ENCODE measurements at places on chromosomes 12 and 14. TPM values are rescaled to one million over a fixed set of nuclear protein-coding genes. Genes with fewer than 3 reads are reported as not detected.

The KCNA5 gene
- total RNA-seq: not detected

The ASCL1 gene
- total RNA-seq: 0.26 TPM

The ANGEL1 gene
- total RNA-seq: 37.5 TPM

The KRT78 gene
- total RNA-seq: not detected

GRCh38 chr12:34601689-34602088 lies 579.4 kb downstream of the ALG10 start:
- DNase-seq: no peak

DNA sequence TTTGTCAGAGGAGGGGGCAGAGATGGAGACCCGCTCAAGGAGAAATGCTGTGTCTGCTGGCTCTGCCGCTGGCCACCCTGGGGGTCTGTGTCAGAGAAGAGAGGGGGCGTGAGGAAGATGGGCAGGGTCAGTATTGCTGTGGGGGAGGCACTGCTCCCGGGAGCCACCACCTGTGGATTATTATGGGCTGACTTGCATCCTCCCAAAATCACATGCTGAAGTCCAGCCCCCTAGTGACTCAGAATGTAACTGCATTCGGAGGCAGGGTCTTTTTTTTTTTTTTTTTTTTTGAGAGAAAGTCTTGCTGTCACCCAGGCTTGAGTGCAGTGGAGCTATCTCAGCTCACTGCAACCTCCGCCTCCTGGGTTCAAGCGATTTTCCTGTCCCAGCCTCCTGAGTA lies 12.3 kb downstream of the ABCD4 start:
- no peak for DNase-seq

DNA sequence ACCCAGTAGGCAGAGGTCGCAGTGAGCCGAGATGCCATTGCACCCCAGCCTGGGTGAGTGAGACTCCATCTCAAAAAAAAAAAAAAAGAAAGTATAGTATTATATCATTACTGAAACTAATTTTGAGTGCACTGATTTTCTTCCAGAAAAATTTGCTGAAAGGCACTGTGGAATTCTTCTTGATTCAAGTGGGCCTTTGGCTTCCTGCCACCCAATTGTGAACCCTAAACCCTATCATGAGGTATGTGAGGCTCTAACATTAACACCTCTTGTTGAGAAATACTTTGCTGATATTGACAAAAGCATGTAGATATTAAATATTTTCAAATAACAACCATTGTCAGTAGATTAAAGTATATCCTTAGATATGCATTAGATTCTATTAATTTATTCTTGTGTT lies 211.2 kb downstream of the LRRK2 start:
- no peak for DNase-seq

GRCh38 chr12:109020796-109021380 lies at the start of gene SVOP:
TSS of gene SVOP (minus strand) at chr12:109021068. CDS start at chr12:109020868, 200 bp downstream.
- peak; percentile 85 for DNase-seq

GRCh38 chr12:1741154-1741949 lies 50.5 kb downstream of the ADIPOR2 start:
- no peak for DNase-seq

DNA sequence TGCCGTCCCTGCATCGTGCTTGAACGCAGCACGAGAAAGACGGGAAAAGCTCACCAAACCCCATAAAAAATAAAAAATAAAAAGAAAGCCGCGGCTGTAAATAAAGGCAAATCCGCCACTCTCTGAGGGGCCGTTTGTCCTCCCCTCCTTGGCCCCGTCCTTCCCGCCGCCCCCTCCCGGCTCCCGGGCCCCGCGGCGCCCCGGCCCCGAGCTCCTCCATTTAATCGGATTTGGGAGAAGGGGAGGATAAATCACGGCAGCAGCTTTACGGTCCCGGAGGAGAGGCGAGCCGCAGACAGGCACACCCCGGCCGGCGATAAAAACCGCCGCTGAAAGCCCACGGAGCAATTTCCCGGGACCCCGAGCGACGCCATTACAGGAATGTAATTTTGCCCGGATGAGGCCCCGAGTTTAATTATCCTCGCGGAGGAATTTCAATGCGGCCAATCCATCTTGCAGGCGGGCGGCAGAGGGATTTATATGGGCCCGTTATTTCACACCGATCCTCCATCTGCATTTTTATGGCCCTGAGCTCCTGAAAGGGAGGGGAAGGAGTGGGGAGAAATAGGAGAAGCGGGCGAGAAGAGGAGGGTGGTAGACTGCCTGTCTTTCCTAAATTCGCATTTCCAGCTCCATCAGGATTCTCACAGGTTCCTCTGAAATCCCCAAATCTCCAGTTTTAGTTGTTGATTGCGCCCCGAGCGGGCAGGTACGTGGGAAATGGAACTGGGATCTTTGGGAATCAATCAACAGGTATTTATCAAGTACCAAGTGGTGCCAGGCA lies 1.3 kb upstream of the ATP5MC2 start:
- no peak for DNase-seq

DNA sequence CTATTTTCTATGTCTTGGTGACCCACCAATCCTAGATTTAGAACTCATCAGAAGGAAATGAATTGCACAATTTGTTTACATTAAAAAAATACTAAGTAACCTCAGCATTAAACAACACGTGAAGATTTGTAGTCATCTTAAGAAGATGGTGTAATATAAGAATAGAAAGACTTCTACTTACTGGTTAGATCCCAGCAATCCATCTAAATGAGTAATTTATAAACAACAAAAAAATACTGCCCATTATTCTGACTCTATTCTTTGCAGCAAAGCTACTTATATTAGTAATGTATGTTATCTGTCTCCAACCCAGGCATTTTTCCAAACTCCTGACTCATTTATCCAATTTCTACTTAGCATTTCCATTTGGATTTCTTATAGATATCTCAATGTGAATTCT lies 67.8 kb downstream of the CD163L1 start:
- DNase-seq: no peak

GRCh38 chr12:99138393-99138792 lies 493.3 kb downstream of the APAF1 start:
- no peak for DNase-seq

DNA sequence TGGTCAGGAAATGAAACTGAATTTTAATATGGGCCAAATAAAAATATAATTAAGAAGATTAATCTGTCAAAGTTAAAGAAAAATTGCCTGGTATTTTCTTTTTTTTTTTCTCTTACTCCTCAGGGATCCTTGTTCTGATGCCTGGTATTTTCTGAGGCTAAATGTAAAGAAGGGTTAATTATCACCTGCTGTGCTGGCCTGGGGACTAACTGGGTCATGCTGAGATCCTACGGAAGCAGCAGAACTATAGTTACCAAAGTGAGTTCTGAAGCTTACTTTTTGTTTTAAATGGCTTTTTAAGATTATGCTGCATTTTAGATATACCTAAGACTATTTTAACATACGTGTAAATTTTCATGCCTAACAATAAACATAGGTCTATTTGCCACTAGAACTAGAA lies 23.3 kb downstream of the ZC2HC1C start:
- no peak for DNase-seq

Measured in adrenal gland (tissue), 19 donors.